Stimulated activated CD4-positive, alpha-beta T cell treated with anti-CD3 and anti-CD28 coated beads, Interleukin-1b, Interleukin-23, amount 100 ng/mL, for 1 hour (primary cell): ENCODE measurements at places on chromosomes 1 and 21.

DNA sequence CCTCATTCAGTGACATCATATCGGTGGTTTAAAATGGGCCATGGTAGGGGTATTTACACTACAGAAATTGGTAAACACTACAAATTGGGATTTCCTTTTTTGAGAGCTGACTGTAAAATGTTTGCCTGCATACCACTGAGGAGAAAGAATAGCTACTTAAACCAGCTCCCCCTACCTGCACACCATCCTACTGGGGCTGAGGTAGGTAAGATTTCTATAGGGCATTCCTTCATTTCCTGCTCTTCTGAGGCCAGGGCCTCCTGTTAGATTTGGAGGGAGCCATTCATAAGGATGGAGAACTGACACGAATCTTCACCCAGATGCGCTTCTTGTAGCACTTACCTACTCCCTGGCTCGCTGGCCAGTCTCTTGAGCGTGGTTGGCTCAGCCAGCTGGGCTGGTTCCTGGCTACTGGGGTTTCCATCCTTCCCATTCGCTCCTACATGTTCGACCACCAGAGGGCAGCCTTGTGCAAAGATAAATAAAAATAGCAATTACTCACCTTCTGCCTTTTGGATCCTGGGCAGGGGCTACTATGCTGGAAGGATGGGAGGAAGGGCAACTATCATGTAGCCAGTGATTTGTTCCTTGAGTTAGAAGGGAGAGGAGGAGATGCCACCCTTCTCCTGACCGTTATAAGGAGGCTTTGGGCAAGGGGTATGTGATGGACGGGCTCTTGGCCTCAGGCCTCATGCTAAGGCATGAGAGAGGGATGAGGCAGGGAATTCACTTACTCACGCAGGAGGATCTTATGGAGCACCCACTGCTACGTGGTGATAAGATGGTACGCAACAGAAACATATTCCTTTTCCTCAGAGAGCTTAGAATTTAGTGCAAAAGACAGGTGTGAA, 10.7 kb downstream of the OPTC start:
- DNase-seq, result peak; percentile 66

DNA sequence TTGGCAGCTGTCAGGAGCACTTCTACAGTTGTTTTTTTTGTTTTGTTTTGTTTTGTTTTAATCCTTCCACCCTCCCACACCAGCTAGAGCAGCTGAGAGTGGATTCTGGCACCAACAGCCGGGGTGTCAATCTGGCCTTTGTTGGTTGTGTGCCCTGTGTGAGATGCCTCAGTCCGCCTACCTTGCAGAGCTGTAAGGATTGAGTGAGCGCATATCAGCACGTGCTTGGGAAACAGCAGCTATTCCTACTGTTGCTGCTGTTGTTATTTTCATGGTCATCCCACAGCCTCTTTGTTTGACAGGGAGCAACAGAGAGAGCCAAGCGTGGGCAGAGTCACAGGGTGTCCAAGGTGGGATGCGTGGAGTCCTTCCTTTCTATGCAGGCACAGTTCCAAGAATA, 50.4 kb downstream of the PGBD5 start:
- DNase-seq, result no peak

- DNase-seq, result no peak
Measured at GRCh38 chr1:181112071-181112929, 23.8 kb downstream of the IER5 start.

GRCh38 chr1:17306921-17307320, 1.1 kb upstream of the PADI4 start:
- no peak for DNase-seq

GRCh38 chr1:39395357-39395831, 96.0 kb upstream of the BMP8A start:
- DNase-seq, result no peak

DNA sequence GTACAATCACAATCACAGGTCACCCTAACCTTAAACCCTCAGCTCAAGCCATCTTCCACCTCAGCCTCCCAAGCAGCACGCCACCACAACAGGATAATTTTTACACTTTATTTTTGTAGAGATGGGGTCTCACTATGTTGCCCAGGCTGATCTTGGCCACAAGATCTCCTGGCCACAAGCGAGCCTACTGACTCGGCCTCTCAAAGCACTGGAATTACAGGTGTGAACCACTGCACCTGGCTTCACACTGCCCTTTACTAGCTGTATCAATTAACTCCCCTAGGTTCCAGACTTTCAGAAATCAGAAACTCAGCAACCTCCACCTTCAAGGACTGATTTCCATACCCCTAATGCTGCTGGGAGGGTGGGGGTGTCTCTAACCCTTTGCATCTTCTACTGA, 37.0 kb downstream of the NUP133 start:
- DNase-seq, result no peak

- no peak for DNase-seq
Measured at GRCh38 chr1:78102082-78102481, 56.3 kb downstream of the GIPC2 start.

- DNase-seq, result no peak
Measured at GRCh38 chr1:159699653-159700052, 14.7 kb downstream of the CRP start.

DNA sequence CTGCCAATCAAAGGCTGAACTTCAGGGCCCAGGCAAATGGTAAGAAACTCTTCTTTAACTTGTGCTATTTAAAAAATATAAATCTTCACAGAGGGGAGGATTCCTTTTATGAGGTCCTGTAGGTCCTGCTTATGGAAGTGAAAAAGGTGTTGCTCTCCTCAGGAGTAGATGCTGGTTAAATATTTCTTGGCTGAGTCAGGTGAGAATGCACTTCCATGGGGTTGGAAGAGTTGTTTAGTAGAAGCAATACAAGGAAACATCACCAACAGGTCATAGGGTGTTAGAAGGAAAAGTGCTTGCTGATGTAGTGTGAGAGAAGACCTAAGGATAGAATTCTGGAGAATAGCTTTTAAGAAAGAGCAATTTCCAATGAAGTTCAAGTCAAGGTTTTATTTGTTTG, 42.2 kb upstream of the ATP1A1 start:
- DNase-seq, result no peak

DNA sequence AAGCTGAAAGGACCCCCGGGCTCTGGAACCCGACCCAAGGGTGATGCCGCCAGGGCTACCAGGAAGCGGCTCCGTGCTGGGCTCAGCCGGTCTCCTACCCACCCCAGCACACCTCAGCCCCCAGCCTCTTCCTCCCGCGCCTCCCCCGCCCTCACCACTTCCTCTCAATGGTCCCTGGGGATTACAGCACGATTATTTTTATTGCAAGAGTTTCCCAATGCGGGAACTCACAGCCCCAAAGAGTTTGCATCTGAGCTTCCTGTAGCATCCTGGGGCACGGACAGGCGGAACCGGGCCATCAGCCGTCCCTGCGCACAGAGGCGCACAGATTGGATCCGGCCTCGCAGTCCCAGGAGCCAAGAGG, 8.7 kb upstream of the SLX9 start:
- DNase-seq, result no peak

DNA sequence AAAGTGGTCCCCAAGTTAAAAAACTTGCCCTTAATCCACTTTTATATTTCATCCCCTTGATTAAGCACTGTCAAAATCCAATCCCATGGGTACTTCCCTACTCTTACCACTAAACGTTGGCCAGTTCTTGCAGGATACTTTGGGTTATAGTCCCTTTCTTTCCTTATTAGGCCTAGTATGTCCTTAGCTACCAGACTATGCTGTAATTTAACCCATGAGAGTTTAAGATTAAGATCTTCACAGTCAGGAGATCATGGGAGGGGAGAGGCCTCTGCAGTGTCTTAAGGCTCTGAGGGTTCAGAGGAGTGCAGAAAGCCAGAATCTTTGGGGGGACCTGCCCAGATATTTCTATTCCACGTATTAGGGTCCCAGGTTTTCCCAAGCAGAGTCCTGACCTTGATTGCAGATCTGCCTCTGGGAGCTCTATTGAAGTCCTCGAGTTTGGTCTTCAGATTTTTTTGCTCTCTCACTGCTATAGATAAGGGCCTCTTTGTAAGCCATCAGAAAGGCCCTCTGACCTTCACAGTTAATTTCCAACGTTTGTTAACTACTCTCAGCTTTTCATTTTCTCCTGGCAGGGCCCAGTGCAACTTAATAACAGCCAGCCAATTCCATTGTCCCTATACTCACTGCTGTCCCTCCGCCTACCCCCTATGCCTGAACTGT, 9.0 kb upstream of the CGN start:
- no peak for DNase-seq

- DNase-seq, result no peak
Measured at GRCh38 chr1:41286992-41287391, 44.9 kb upstream of the SCMH1 start.

- DNase-seq, result no peak
Measured at GRCh38 chr1:25118546-25118945, 113.8 kb downstream of the SYF2 start.

DNA sequence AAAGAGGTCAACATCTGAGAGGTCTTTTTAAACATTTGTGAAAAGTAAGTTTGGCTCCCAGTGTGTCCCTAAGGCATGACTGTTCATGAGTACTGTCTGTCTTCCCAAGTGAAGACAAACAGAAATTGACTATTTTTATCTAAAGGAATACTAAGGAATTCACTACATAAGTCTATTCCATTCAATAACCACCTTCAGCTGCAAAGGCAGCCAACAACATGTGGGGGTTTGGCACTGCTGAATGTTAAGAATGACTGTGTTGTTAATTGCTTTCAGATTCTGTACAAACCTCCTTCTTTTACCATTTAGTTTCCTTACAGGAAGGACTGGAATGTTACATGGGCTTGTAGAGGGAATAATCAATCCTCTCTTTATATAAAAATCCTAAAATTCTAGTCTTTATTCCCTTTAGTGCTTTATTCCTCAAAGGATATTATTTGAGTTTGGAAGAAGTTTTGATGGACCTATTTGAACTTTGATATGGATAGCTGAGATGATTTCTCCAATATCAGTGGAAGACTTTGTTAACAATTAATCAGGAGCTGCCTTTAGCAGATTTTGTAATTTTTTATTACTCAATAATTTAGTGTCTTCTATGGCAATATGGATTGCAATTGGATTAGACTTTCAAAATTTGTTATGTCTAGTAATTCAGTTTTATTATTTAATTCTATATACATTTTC, 201.7 kb upstream of the CHRM3 start:
- DNase-seq, result no peak

- DNase-seq, result no peak
Measured at GRCh38 chr1:222457513-222457912, 90.4 kb downstream of the HHIPL2 start.

DNA sequence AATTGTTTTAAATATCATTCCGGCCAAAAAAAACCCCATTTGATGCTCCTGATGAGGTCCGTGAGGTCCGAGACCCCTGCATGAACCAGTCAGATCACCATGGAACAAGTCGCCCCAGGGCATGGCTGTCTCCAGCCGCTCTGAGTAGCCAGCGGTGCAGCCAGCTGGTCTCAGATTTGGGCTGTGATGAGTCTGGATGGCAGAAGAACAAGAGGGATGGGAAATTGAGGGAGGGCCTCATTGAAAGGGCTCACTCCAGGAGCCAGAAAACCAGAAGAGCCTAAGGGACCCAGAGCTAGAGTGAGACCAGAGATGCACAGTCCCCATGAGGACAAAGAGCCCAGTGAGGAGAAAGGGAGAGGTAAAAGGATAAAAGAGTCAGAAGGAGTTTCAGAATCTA, 174.0 kb downstream of the TOMM20 start:
- DNase-seq, result no peak

DNA sequence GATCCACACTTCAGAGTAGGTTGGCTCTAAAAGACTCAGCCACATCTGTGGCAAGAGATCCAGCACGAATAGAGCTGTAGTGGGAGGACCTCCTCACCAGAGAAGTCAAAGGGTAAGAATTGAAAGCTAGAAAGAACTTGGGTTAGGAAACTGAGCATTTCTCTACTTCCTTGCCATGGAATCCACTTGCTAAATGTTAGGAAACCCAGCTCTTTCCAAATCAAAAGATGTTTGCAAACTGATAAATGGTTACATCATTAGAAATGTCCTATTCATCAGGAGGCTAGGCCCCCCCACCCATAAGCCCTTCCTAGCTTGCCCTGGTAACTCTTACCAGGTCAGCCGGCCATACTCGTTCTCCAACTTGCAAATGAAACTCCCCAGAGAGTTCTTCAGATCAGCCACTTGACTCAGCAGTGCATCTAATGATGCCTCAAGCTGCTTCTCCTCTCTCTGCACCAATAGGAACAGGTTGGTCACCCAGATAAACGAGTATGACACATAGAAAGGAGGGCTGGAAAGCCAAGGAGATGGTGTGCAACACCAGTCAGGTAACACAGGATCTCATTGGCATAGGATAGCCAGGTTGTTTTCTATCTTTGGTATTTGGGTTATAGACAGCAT, 1.5 kb downstream of the MED8 start:
- DNase-seq, result no peak

GRCh38 chr1:85611856-85612255, 31.3 kb downstream of the CCN1 start:
- DNase-seq, result no peak

DNA sequence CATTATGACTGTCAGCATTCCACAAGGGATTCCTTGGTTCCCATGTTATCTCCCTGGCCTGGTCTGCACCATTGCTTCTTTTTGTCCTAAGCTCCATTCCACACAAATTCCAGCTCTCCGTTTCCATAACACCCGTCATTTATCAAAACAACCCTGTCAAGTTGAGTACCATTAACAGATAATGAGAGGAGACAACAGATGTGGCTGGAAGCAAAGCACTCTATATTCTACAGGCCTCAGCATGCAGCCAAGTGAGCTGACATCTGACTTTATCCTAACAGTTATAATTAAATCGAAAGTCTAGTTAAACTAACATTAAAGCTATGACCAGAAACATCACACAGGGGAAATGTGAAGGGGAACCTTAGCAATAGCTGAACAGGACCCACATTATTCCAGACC, 110.4 kb downstream of the RERE start:
- DNase-seq, result no peak

DNA sequence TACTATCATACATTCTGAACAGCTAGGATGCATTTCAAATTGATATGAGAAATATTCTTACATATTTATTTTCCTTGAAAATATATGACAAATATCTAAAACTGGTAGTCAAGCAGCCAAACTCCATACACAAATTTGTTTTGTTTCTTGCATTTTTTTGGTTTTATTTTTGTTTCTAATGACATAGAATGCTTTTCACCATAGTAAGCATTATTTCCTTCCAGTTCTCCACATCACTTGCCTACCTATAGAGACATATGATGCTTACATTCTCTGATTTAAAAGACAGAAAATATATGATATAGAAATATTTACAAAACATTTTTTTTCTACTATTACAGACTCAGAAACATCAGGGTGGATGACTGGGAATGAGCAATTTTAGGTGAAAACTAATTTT, 726.4 kb upstream of the ADGRL4 start:
- no peak for DNase-seq

DNA sequence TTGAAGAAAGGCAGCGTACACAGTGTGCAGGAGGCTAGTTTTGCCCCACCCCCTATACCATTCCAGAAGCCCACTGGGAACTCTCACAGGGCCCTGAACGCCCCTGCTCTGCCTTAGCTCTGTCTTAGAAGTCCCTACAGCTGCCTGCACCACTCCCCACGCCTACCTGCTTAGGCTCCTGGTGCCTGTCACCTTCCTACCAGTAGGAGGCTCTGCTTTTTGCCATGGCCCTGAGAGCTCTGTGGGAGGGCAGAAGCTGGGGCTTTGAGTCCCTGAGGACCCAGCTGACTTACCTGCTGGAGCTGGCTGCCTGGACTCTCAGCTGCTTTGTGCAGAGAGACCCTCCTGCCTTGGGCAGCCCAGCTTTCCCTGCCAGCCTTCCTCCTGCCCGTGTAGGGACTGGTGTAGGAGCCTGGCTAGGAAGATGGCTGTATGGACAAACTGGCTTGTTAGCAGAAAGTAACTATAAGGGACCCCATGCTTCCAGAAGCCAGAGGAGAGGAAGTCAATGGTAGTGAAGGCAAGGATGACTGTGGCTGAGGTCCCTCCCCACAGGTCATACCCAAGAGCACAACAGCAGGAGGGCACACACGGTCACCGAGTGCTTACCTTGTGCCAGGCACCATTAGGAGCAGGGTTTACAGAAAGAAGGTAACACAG, 9.8 kb upstream of the CELSR2 start:
- no peak for DNase-seq
